GM23338 (cell line): ENCODE measurements at places on chromosomes 2 and 18.

DNA sequence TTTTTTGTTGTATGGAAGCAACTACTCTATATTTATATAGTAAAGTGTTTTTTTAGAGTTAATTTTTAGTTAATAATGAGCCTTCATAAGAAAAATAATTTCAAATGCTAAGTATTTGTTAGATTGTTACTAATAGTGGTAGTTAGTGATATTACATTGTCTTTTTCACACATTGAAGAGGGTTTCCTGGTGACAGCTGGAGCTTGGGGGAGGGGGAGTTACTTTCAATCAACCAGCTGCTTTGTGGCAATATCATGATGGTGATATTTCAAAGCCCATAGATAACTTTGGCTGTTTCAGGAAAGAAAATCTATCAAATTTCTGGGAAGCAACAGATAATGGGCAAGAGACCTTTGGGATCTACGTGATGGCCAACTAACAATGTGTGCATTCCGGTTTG is 4.1 kb downstream of the RHBDD1 start:
- H3K27ac ChIP-seq = no peak overlapping the region
- no peak for DNase-seq
- H3K36me3 ChIP-seq = no peaks in the 10 kb centered on the region; the same call in 1 of the 2 replicates
- H3K4me1 ChIP-seq = peaks cover 11% of the 10 kb centered on the region; the same call in 1 of the 2 replicates

DNA sequence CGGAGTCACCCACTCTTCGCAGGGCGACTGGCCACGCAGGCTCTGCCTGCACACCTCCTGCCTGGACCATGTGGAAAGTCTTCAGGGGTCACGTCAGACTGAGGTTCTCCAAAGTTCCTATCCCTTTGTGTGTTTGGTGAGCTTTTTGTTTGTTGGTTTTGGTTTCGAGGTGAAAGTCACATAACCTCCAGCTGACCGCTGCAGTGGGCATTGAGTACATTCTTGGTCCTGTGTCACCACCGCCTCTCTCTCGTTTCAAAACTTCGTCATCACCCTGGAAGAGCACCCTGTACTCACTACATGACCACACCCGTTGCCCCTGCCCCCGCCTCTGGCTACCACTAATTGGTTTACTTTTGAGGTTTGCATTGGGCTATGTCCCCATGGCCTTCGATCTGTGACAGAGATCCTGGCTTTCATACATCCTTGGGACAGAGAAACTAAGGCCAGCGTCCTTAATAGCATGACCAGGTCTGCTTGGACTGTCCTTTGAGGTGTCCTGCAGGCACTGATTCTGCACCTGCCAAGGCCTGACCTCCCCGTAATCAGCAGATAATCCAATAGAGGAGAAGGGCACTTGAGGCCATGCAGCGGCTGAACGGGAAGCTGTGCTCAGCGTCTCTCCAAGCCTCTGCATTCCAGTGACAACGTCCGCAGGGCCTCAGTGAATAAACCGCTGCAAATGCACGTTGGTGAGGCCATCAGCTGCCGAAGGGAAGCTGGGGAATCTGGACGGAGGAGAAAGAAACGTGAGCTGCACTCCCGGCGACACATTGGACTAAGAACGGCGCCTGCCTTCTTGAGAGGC is 46.8 kb downstream of the SH3BP4 start:
- H3K36me3 ChIP-seq = no peaks in the 10 kb centered on the region
- no peak for DNase-seq
- peaks cover 53% of the 10 kb centered on the region for H3K4me1 ChIP-seq

DNA sequence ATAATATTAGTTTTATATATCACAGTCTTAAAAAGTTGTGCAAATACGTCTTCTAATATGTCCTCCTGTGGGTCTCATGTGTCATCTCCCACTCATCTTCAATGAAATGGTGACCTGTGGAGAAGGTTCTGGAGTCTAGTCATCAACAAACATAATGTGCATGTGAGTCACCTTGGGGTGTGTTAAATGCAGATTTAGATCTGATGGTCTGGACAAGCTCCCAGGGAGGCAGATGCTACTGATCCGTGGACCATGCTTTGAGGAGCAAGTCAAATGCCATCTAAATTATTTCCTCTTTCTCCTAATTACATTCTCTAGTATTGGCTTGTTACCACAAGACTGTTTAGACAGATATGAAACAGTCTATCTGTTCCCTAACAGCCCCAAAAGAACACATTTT is 210.9 kb downstream of the CD226 start:
- no peaks in the 10 kb centered on the region for H3K27me3 ChIP-seq
- H3K4me1 ChIP-seq = peaks cover 14% of the 10 kb centered on the region
- H3K36me3 ChIP-seq = no peaks in the 10 kb centered on the region
- no peak for DNase-seq
- H3K4me3 ChIP-seq = no peak overlapping the region

DNA sequence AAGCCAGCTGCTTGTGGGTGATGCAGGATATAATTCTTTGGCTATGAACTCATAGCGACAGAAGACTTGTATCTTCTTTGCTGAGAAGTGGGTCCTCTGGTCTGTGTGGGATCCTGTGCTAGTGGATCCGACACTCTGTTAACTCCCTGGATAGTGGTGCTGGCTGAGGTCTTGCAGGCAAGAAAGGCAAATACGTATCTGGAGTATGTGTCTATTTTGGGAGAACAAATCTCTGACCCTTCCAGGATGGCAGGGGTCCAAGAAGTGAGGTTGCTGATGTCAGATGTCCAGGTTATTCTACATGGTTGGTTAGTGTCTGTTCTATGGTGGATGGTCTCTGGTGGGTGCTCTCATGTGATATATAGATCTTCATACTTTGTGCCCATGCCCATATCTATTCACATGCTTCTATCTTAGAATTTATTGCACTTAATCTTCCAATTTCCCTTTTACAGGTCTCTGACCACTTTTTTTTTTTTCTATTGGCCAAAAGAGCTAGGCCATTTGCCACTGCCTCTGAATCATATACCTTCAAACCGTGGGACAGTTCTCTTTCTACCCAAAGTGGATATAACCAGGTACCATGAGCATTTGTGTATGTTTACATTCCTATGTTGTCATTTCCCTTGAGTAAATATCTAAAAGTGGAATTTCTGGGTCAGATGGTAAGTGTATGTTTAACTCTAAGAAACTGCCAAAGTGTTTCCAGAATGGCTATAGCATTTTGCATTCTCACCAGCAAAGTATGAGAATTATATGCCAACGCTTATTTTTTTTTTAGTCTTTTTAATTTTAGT is 45.1 kb upstream of the RBMS1 start:
- no peak for DNase-seq
- no peaks in the 10 kb centered on the region for H3K27me3 ChIP-seq
- H3K4me3 ChIP-seq = no peak overlapping the region
- no peaks in the 10 kb centered on the region for H3K4me1 ChIP-seq
- no peaks in the 10 kb centered on the region for H3K36me3 ChIP-seq
- H3K27ac ChIP-seq = no peak overlapping the region

GRCh38 chr18:78101091-78101490 is 851.4 kb downstream of the GALR1 start:
- no peaks in the 10 kb centered on the region for H3K36me3 ChIP-seq
- H3K27me3 ChIP-seq = no peaks in the 10 kb centered on the region

- H3K4me3 ChIP-seq = no peak overlapping the region
- no peaks in the 10 kb centered on the region for H3K36me3 ChIP-seq
- no peak for DNase-seq
- H3K27me3 ChIP-seq = no peaks in the 10 kb centered on the region
- peaks cover 38% of the 10 kb centered on the region for H3K4me1 ChIP-seq
These were observed 284.9 kb downstream of the ZEB2 start for GRCh38 chr2:144235050-144235449.

DNA sequence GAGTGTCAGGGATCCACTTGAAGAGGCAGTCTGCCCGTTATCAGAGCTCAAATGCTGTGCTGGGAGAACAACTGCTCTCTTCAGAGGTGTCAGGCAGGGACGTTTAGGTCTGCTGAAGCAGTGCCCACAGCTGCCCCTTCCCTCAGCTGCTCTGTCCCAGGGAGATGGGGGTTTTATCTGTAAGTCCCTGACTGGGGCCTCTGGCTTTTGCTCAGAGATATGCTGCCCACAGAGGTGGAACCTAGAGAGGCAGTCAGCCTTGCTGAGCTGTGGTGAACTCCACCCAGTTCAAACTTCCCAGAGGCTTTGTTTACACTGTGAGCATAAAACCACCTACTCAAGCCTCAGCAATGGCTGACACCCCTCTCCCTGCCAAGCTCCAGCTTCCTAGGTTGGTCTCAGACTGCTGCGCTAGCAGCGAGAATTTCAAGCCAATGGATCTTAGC is 38.1 kb downstream of the PLEK start:
- H3K27ac ChIP-seq = no peak overlapping the region
- no peak overlapping the region for H3K4me3 ChIP-seq
- no peak for DNase-seq
- H3K27me3 ChIP-seq = peaks cover 5% of the 10 kb centered on the region; the same call in 1 of the 2 replicates
- H3K36me3 ChIP-seq = no peaks in the 10 kb centered on the region
